Upper lobe of left lung (tissue), 6 donors: ENCODE measurements at places on chromosomes 3 and 15. TPM values are rescaled to one million over a fixed set of nuclear protein-coding genes. Genes with fewer than 3 reads are reported as not detected.

EPHB3 gene
- 3.1 TPM for total RNA-seq

RETNLB gene
- total RNA-seq: not detected

- DNase-seq: no peak
Measured at GRCh38 chr3:36496684-36497633, 116.7 kb downstream of the STAC start.

DNA sequence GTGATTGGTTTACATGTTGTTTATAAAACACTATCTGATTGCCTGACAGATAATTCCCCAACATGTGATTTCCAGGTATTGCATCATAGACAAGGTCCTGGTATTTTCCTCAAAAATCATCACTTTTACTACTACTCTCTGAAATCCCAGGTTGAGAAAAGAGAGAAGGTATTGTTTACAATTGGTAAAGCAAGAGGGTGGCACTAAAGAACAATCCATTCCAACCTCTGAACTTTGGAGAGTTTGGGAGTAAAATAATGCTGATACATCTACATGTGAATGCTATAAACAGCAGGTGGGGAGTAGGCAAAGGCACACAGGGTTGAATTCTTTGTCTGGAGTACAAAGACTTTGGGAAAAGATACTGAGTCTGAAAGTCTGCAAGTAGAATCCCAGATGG lies 134.2 kb downstream of the WDR72 start:
- DNase-seq: no peak

GRCh38 chr3:134312072-134312872 lies 61.6 kb upstream of the RYK start:
- peak; percentile 81 for DNase-seq

GRCh38 chr15:88400084-88400483 lies 67.1 kb downstream of the MRPL46 start:
- DNase-seq: no peak
